Fibroblast of villous mesenchyme (primary cell): ENCODE measurements at places on chromosomes 11 and 22. TPM values are rescaled to one million over a fixed set of nuclear protein-coding genes. Genes with fewer than 3 reads are reported as not detected.

FXYD6 gene
- not detected in 2 replicates for total RNA-seq

GRK3 gene
- total RNA-seq, result 1.6 and 1.7 TPM in 2 replicates

SYT9 gene
- total RNA-seq, result under 0.01 TPM in 2 replicates

SLC15A3 gene
- 13.0 and 15.5 TPM in 2 replicates for total RNA-seq

P2RY2 gene
- total RNA-seq, result under 0.01 TPM in 1 of 2 replicates, not detected in the other

SAA4 gene
- not detected in 2 replicates for total RNA-seq

DUSP8 gene
- total RNA-seq, result 0.64 and 0.86 TPM in 2 replicates

SLC22A12 gene
- total RNA-seq, result not detected in 2 replicates

ASCL2 gene
- not detected in 2 replicates for total RNA-seq

C11orf86 gene
- total RNA-seq, result not detected in 2 replicates
